ENCODE measurements at places on chromosomes 7 and 10. TPM values are rescaled to one million over a fixed set of nuclear protein-coding genes. Genes with fewer than 3 reads are reported as not detected.

The ATRNL1 gene
- 0.33 TPM for total RNA-seq

The NPFFR1 gene
- not detected for total RNA-seq

The CLCN1 gene
- under 0.01 TPM for total RNA-seq

The KCNH2 gene
- 6.2 TPM for total RNA-seq

The CABCOCO1 gene
- 0.26 TPM for total RNA-seq

The NUPR2 gene
- total RNA-seq: not detected

The FAM131B gene
- 3.8 TPM for total RNA-seq

The DPP6 gene
- not detected for total RNA-seq

The GRM3 gene
- total RNA-seq: not detected

The GPRIN2 gene
- not detected for total RNA-seq

The HGF gene
- total RNA-seq: 108 TPM

The TUBGCP2 gene
- total RNA-seq: 51.6 TPM

The SPDYE9 gene
- not detected for total RNA-seq

DNA sequence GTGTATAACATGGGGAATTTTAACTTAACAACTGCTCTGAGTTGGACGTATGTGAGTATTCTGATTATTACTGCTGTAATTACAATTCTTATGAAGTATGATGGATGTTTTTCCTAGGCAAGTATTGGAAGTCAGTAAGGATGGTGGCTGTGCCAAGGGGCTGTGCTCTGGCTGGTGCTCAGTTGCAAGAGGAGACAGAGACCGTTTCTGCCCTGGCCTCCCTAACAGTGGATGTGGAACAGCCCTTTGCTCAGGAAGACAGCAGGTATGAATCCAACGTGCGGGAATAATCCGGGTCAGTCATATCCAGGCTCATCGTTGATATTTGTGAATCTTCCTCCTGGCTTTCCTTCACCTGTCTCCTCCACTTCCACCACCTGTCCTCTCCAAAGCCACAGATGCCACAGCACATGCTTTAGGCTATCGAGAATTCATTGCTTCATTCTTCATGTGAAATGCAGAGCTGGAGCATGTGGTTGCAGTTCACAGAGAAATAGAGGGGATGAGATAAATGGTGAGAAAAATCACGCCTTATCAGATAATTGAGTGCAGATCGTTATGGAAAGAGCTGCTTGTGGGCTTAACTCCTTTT is 141.7 kb downstream of the TWIST1 start:
- no peak for DNase-seq
- no peak overlapping the region for H3K4me3 ChIP-seq
- no peak overlapping the region for H3K27ac ChIP-seq
- no peaks in the 10 kb centered on the region for H3K27me3 ChIP-seq
- peaks cover 11% of the 10 kb centered on the region for H3K4me1 ChIP-seq

- peak overlapping the region; percentile 99 for H3K27ac ChIP-seq
- H3K27me3 ChIP-seq: no peaks in the 10 kb centered on the region
- peak overlapping the region; percentile 65 for H3K4me3 ChIP-seq
- peaks cover 16% of the 10 kb centered on the region for H3K4me1 ChIP-seq
Measured at GRCh38 chr7:99409192-99409572, 413 bp downstream of the BUD31 start.

DNA sequence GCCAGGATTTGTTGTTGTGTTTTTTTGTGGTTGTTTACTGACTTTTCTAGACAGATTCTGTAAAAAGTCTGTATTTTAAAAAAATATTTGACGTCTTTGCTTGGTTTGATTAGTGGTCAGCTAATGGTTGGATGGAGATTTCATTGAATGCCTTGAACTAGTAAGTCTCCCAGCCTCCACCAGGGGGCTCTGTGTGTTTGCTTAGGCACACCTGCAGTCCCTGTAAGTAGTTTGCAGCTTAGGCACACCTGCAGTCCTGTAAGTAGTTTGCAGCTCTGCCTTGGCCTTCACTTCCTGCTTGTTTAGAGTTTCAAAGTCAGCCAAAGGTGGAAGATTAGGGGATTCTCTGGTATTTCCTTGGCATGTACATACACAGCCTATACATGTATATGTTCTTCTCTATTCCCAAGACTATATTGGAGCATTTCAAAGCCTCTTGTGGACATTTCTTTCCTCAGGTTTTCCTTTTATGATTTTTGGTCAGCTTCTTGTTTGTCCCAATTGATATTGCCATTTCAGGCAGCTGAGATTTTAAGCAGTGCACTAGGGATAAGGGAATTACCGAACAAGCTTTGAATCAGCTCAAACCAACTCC is 101.6 kb downstream of the CCSER2 start:
- H3K27ac ChIP-seq: no peak overlapping the region
- no peaks in the 10 kb centered on the region for H3K36me3 ChIP-seq
- no peak overlapping the region for H3K4me3 ChIP-seq
- peaks cover 2% of the 10 kb centered on the region for H3K4me1 ChIP-seq

- no peaks in the 10 kb centered on the region for H3K36me3 ChIP-seq
- no peaks in the 10 kb centered on the region for H3K27me3 ChIP-seq
- H3K4me1 ChIP-seq: no peaks in the 10 kb centered on the region
- H3K4me3 ChIP-seq: no peak overlapping the region
- DNase-seq: no peak
- no peak overlapping the region for H3K27ac ChIP-seq
Measured at GRCh38 chr7:141884539-141885225, 31.5 kb upstream of the OR9A4 start.

DNA sequence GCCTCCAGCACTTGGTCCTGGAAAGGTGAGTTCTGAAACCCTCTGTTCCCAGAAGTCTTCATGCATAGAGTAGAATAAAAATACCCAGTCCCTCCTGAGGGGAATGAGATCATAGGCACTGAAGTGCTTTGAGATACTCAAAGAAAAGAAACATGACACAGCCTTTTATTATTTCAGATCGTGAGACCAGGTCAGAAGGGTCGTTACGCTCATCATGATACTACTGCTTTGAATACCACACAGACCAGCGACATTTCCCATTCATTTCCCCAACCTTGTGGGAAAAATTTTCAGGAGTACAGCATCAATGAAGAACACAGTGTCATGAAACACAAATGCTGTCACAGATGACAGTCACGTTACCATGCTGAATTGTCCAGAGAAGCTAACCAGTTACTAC is 15.0 kb downstream of the CLRN3 start:
- no peak overlapping the region for H3K27ac ChIP-seq
- no peaks in the 10 kb centered on the region for H3K27me3 ChIP-seq
- no peak for DNase-seq
- H3K4me1 ChIP-seq: no peaks in the 10 kb centered on the region
- H3K36me3 ChIP-seq: no peaks in the 10 kb centered on the region

DNA sequence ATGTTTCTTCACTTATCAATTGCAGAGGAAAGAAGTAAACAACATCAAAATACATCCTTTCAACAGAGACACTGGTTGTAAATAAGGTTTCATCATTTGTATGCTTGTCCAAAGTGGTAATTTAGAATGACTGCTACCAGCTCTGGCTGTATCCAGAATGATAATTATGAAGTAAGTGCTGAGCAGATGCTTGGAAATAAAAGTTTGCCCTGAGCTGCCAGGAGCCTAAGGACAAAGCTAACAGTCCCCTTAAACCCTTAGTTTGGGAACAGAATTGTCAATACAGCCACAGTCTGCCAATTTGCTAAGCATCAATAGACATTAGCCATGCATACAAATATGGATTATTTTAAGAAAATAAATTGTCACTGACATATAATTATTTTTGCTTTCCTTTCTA is 147.0 kb upstream of the SLC13A1 start:
- H3K4me3 ChIP-seq: no peak overlapping the region
- H3K4me1 ChIP-seq: no peaks in the 10 kb centered on the region
- H3K27me3 ChIP-seq: no peaks in the 10 kb centered on the region

DNA sequence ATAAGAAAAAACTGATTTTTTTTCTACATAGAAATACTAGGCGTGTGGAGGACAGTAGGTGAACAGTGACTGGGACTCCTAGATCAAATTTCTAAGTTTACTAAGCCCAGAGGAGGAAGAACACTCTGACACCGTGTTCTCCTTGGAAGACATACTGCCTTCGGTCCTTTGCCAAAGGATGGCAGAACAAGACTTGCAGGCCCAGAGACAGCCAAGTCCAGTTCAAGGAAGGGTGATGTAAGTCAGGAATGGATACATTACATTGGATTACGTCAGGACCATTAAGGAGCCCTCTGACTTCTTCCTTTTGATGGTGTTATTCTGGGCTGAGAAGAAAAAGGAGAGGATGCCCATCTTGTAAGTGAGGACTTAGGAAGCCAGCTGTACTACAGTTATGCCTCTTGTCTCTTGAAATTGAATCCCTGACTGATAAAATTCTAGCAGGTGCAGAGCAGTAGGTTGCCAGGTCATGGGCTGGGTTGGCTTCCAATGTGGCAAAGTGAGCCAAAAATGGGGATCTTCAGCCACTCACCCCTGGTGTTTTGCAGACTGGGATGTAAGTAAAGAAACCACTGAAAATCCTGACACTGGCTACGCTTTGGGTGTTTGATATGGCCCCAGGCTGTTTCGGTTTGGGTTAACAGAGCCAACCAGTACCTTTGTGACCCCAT is 45.1 kb downstream of the RELN start:
- no peaks in the 10 kb centered on the region for H3K27me3 ChIP-seq
- H3K27ac ChIP-seq: no peak overlapping the region
- H3K36me3 ChIP-seq: no peaks in the 10 kb centered on the region
- no peak for DNase-seq
- H3K4me1 ChIP-seq: no peaks in the 10 kb centered on the region
- H3K4me3 ChIP-seq: no peak overlapping the region

- no peaks in the 10 kb centered on the region for H3K36me3 ChIP-seq
- no peak for DNase-seq
- H3K27ac ChIP-seq: no peak overlapping the region
- H3K4me1 ChIP-seq: no peaks in the 10 kb centered on the region
- no peaks in the 10 kb centered on the region for H3K27me3 ChIP-seq
- no peak overlapping the region for H3K4me3 ChIP-seq
Measured at GRCh38 chr7:110861163-110861562, 229.8 kb upstream of the LRRN3 start.

DNA sequence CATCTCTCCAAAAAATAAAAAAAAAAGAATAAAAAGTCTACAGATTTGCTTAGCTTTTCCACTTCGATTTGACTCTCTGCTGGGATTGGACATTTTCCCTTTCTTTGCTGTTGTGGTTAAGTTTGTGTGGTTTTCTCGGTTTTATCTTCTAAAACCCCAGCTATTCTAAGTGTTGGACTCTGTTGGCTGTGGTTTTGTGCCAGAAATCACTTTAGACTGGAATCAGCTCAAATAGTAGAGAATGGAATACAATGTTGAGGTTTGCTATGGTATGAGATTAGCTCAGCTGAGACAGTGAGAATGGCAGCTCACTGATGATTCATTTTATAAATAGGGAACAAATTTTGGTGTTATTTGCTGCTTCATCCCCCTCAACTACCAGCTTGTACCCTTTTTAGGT is 116.0 kb downstream of the BUB3 start:
- DNase-seq: peak; percentile 2
- no peaks in the 10 kb centered on the region for H3K36me3 ChIP-seq
- no peaks in the 10 kb centered on the region for H3K27me3 ChIP-seq
- H3K27ac ChIP-seq: no peak overlapping the region
- H3K4me3 ChIP-seq: no peak overlapping the region

- no peaks in the 10 kb centered on the region for H3K4me1 ChIP-seq
- no peak overlapping the region for H3K4me3 ChIP-seq
- no peaks in the 10 kb centered on the region for H3K36me3 ChIP-seq
- DNase-seq: peak; percentile 59
- no peak overlapping the region for H3K27ac ChIP-seq
Measured at GRCh38 chr7:36506820-36507219, 117.2 kb downstream of the ANLN start.

GRCh38 chr7:155793720-155794119 is 18.5 kb downstream of the SHH start:
- H3K36me3 ChIP-seq: no peaks in the 10 kb centered on the region
- no peak overlapping the region for H3K27ac ChIP-seq
- no peak for DNase-seq
- H3K27me3 ChIP-seq: no peaks in the 10 kb centered on the region
- no peak overlapping the region for H3K4me3 ChIP-seq
- no peaks in the 10 kb centered on the region for H3K4me1 ChIP-seq

GRCh38 chr7:105766421-105767073 is 109.9 kb downstream of the ATXN7L1 start:
- H3K27ac ChIP-seq: no peak overlapping the region
- peaks cover 25% of the 10 kb centered on the region for H3K4me1 ChIP-seq
- peak; percentile 82 for DNase-seq
- no peaks in the 10 kb centered on the region for H3K27me3 ChIP-seq
- no peak overlapping the region for H3K4me3 ChIP-seq

- H3K36me3 ChIP-seq: no peaks in the 10 kb centered on the region
- no peak for DNase-seq
- H3K4me3 ChIP-seq: no peak overlapping the region
- peaks cover 27% of the 10 kb centered on the region for H3K4me1 ChIP-seq
Measured at GRCh38 chr10:4285121-4285520, 500.1 kb upstream of the KLF6 start.

DNA sequence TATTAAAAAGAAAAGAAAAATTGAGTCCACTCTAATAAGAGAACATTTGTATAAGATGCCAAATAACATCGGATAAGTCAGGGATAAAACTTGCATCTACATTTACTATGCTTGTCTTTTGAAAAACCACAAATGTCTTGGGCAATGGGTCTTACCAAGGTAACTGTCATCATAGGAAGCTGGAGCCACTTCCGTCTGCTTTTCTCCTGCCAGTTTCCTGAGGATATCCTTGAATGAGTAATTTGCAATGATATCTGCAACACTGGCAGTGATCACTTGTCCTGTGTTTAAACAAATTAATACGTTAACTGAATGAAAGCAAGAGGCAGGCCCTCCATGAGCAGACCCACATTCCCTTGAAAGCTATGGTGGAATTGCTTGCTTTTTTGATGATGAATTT is 47.3 kb downstream of the ITGA8 start:
- no peaks in the 10 kb centered on the region for H3K4me1 ChIP-seq
- H3K27ac ChIP-seq: no peak overlapping the region
- no peak for DNase-seq
- no peaks in the 10 kb centered on the region for H3K27me3 ChIP-seq
- no peaks in the 10 kb centered on the region for H3K36me3 ChIP-seq

DNA sequence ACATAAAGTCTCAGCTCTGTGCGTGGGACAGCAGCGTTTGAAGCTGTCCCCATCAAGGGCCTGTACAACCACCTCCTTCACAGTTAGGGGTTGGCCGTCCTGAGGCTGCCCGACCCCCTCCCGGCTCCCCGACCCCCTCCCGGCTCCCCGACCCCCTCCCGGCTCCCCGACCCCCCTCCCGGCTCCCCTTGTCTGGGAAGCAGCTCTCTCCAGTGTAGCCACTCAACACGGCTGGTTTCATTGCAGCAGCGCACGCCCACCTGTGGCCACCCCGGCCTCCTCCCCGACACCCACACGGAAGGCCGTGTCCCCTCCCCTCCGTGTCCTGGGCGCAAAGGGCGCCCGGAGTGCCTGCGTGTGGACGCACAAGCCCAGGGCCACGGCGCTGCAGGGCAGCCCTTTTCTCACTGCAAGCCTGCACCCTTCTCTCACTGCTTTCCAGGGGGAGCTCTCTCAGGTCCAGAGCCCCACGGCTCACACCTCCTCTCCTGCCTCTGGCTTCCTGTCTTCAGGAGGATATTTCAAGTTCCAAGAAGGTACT is 20.9 kb upstream of the FAM20C start:
- peaks cover 12% of the 10 kb centered on the region for H3K27me3 ChIP-seq
- no peak overlapping the region for H3K27ac ChIP-seq
- no peak for DNase-seq

GRCh38 chr7:123242467-123243092 is 42.8 kb upstream of the SLC13A1 start:
- H3K4me3 ChIP-seq: no peak overlapping the region
- H3K27ac ChIP-seq: no peak overlapping the region
- H3K27me3 ChIP-seq: no peaks in the 10 kb centered on the region

- peak; percentile 9 for DNase-seq
- peaks cover 5% of the 10 kb centered on the region for H3K4me1 ChIP-seq
- no peaks in the 10 kb centered on the region for H3K27me3 ChIP-seq
- no peak overlapping the region for H3K27ac ChIP-seq
- H3K36me3 ChIP-seq: no peaks in the 10 kb centered on the region
Measured at GRCh38 chr10:28993861-28994260, 295.0 kb upstream of the LYZL1 start.

GRCh38 chr7:65731562-65732035 is 141.3 kb upstream of the VKORC1L1 start:
- H3K36me3 ChIP-seq: no peaks in the 10 kb centered on the region
- H3K4me3 ChIP-seq: no peak overlapping the region
- no peaks in the 10 kb centered on the region for H3K4me1 ChIP-seq
